ENCODE measurements at places on chromosomes 2 and 18. TPM values are rescaled to one million over a fixed set of nuclear protein-coding genes. Genes with fewer than 3 reads are reported as not detected.

DNA sequence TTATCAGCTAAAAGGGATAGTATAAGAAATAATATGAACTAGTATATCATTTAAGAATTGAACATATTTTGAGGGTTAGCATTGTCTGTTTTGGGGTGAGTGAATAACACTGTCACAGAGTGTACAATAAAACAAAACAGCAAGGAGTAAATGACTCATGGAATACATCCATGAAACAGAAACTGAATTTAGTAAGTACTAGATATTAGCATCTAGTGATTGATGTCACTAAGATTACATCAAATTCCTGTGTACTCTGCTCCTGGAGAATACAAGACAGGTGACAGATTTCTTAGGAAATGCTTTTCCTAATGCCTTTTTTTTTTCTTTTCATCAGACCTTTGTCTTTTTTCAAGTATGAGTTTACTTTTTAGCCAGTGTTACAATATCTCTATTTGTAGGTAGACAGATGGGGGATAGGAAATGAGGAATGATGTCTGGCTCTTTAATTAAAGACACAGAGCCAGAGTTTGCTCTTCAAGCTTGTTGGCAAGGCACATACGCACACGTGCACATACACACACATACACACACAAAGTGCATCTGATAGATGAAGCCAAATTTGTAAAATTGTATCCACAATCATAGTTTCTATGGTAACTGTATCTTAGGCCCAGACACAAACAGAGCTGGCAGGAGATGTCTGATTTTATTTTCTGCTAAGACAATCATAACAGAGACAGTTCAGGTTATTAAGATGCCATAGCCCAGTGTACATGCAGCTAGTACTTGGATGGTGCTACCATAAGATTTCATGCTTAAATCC is 138.2 kb upstream of the NRP2 start:
- no peak for DNase-seq

DNA sequence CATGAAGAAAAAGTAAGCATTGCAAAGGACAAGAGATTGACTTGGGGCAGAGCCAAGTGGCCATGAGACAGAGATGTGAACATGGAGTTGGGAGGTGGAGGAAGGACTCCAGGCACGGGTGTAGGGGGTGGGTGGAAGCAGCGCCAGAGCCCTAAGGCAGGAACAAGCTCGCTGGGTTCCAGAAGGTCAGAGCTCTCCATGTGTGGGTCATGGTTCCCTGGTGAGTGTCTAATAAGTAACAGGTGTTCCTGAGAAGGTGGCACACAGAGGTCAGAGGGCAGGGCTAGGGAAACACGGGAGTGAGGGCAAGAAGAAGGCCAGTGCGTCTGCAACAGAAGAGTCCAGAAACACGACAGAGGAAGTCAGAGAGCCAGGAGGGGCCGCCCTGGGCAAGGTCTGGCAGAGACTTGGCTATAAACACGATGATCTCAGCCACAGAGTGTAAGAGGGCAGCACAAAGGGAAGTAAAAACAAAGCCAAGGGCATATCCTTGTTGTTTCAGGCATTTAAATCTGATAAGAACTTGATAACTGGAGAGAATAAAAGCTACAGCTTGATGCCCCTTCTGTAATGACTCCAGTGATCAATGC is 260.8 kb downstream of the TGIF1 start:
- no peak for DNase-seq

DNA sequence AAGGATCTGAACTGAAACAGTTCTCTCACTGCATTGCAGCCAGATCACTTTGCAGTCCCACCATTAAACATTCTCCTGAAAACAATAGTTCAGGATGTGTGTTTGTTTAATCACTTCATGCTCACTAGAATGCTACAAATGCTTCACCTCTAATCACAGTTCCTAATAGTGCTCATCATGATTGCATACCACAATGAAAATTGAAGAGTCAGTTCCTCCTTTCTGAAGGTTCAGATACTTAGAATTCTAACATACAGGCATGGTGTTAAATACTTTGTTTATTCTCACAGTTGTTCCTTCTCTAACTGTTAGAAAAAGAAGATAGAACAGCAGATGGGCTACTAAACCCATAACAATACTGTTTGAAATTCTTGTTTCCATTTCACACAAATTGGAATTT is 622.3 kb upstream of the ACVR2A start:
- DNase-seq = no peak

DNA sequence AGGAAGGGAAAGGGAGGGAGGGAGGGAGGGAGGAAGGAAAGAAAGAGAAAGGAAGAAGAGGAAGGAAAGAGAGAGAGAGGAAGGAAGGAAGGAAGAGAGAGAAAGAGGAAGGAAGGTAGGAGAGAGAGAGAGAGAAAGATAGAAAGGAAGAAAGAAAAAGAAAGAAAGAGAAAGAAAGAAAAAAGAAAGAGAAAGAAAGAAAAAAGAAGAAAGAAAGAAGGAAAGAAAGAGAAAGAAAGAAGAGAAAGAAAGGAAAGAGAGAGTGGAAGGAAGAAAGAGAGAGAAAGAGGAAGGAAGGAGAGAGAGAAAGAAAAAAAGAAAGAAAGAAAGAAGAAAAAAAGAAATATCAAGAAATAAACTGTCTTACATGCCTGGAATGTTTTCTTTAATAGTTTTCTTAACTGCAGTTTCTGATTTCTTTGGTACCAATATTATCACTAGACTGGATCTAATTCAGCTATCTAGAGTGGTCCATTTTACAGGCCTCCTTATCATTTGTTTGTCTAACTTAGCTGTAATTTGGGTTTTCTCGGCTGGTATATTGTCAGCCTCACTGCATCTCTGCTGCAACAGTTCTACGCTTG is 59.6 kb upstream of the MBOAT2 start:
- no peak for DNase-seq

- DNase-seq = no peak
Measured at GRCh38 chr2:11630855-11631254, 39.1 kb downstream of the NTSR2 start.

DNA sequence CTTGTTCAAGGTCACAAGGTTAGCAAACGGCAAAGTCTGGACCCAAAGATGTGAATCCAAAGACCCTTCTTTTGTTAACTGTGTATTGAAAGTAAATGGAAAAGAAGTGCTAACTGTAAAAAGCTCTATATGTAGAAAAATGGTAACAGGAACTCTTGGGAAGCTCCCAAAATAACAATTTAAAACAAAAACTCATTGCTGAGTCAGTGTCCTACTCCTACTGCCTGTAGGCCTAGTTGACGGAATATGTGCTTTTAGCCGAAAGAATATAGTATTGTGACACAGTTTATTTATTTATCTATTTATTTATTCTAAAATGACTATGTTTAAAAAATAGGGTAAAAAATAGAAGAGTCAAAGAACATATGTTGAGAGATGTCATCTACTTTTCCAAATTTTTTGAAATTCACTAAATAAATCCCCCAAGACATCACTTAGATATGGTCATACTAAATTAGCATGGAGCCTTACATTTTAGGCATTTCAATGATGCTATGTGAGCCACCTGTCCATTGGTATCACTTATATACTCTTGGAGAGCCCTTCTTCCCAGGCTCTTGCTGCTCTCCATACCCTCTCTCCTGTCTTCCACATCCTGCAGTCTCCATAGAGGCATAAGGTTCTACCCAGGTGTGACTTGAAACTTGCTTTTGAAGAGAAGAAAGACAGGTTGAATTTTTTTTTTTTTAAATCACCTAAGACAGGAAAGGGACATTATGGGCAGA is 13.7 kb downstream of the COL5A2 start:
- no peak for DNase-seq

DNA sequence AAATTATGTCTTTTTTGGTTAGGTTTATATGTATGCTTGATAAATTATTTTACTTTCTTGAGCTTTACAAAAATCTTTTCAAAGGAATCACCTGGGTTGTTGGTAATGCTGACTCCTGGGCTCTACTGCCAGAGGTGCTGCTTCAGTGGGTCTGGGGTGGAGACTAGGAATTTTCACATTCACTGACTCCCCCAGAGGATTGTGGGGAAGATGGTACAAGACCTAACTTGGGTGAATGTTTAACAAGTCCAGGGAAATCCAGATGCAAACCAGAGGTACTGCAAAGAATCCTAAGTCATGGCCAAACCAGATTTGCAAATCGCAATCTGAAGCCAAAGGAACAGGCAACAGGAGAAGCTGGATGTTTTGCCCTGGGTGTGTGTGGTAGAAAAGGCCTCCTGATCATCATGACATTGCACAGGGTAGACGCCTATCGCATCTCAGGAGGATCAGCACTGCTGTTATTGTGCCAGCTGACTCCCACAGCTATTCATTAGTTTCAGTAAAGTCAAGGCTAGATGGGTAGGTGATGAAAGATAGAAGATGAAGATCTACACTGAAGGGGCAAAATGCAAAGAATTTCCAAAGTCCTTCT is 185.2 kb downstream of the BARD1 start:
- DNase-seq = no peak

- DNase-seq = no peak
Measured at GRCh38 chr2:12047761-12048160, 301.3 kb downstream of the LPIN1 start.

GRCh38 chr2:103484906-103485305 is 723.1 kb downstream of the TMEM182 start:
- DNase-seq = no peak

DNA sequence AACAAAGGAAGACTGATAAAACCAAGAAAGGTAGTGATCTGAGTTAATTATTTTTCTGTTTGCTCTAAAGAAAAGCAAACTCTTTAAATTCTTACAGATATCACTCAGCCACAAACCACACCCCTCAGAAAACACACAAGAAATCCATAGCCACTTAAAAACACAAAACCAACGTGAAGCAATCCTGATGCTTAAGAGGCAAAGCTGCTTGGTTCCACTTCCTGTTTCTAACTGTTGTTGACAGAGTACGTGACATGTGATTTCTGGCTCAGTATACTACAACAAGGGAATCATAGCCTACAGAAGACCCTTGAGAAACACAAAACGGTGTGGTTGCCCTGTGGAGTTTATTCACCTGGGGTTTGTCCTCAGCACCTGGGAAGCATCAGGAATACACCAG is 240.9 kb upstream of the APCDD1 start:
- no peak for DNase-seq

DNA sequence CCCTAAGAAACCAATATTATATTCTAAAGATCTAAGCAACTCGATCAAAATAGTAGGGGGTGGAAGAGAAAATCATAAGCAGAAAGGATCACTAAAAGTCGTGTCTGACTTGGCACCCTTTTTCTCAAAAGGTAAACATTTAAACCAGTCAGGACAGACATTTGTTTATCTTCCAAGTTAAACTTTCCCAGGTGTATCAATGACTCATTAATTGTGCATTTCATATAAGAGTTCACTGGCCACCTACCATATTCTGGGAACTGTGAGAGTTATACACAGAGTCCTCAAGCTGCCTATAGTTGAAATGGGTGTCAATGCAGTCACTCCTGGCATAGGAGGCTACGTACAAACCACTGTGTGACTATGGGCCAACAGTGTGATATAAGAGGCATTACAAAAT is 4.8 kb upstream of the ACVR1 start:
- DNase-seq = no peak

DNA sequence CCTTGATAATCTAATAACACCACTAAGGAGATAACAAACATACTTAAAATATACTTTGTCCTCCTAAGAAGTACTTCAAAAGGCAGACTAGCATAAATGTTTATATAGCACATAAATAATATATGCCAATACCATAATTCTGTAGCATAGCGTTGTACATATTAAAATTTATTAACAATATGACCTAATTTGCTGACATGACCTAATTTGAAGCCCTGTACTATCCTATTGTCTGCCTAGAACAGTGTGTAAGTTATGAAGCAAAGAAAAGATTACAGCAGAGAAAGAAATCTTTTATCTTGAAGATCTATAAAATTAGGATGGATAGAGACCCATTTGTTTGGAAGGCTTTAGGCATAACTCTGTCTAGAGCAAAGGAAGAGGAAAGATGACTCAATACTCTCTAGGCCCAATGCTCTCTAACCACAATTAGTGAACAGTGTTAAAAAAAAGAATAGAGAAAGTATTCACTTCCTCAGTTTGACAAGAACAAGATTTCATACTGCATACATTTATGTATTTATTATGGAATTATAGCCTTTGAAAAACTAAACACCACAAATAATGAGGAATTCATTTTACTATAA is 231.3 kb downstream of the ZRANB3 start:
- no peak for DNase-seq

DNA sequence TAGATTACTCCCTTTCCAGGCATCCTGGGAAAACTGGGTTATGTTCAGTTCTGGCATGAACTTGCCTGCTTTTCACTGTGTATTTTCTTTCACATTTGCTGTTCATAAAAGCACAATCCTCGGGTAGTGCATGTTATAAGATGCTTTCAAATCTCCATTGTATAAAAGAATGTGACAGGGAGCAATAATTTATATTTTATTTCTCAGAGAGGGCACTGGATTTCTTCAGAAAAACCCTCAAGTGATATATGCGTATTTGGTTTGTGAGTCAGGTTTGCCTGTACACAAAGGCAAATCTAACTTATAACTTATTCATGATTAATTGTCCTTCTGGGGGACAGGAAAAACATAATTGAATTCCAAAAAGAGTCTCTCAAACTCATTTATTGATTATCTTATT is 440.7 kb upstream of the MMADHC start:
- no peak for DNase-seq

- no peak for DNase-seq
Measured at GRCh38 chr2:135650721-135651120, 90.9 kb upstream of the UBXN4 start.

Gene SH3RF3
- polyA plus RNA-seq = 12.6 TPM

Gene MROH2A
- 7.3 TPM for polyA plus RNA-seq

Gene HAAO
- 31.5 TPM for polyA plus RNA-seq

Data from urinary bladder (tissue), 4 donors.